Stimulated activated CD8-positive, alpha-beta memory T cell treated with anti-CD3 and anti-CD28 coated beads, Interleukin-12 subunit alpha, Interleukin-12 subunit beta, amount 100 ng/mL, for 1 hour (primary cell): ENCODE measurements at places on chromosomes 13 and 19.
A peak's percentile ranks its signal among the peaks of the same experiment; 100 is the strongest.

DNA sequence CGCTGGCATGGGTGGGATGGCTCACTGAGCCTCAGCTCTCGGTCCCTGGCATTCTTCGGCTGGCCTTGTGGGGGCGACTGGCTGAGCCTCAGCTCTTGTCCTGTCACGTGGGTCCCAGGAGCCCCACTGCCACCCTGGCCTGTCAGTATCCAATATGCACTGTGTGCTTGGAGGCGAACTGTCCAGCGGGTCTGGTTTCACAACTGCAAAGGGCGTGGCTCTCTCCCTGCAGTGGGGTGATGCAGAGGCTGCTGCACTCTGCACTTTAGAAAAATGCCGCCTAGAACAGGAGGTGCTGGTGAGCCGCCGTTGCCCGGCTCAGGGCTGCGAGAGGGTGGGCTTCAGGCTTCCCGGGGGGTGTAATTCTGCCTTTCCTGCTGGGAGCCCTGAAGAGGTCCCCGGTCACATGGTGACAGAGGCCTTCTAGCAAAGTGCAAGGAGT is 17.0 kb upstream of the TMEM255B start:
- no peak for DNase-seq

- DNase-seq = peak; percentile 69
Measured at GRCh38 chr19:1592024-1592754, 476 bp downstream of the MBD3 start.

DNA sequence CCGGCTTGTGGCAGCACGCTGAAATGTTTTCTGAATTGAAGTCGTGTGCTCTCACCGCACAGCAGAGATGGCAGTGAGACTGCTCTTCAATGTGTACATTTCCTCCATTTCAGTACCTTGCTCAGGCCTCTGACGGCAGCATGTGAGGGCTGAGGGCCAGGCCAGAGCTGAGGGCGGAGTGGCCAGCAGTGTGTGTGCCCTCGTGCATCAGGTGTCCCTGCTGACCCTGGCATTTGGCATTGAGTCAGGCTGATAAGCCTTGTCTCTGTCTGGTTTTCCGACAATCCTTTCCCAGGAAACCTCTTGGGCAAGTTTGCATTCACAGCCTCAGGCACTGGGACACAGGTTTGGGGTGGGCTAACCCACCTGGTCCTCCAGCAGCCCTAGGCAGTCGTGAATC is 62.3 kb downstream of the EFNB2 start:
- no peak for DNase-seq

- DNase-seq = no peak
Measured at GRCh38 chr19:48961051-48961649, 4.0 kb upstream of the FTL start.

DNA sequence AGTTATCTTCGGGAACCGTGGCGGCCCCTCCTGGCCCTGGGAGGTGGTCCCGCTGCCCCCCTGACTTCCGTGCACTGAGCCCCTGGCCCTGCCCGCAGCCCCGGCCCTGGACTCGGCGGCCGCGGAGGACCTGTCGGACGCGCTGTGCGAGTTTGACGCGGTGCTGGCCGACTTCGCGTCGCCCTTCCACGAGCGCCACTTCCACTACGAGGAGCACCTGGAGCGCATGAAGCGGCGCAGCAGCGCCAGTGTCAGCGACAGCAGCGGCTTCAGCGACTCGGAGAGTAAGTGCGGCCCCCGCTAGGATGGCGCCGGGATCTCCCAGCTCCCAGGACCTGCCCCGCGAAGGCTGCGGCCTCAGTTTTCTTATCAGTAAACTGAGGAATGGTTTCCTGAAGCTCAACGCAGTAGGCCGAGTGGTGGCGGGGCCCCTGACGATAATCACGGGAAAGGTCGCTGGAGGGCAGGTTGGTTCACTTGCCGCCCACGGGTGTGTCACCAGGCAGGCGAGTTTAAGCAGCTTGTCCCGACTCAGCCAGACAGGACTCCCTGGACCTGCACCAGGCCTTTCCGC is 924 bp downstream of the RGCC start:
- DNase-seq = no peak

- DNase-seq = no peak
Measured at GRCh38 chr13:113431171-113431570, 22.1 kb downstream of the ADPRHL1 start.

GRCh38 chr19:1366899-1367870 is 16.5 kb upstream of the NDUFS7 start:
- DNase-seq = no peak

- no peak for DNase-seq
Measured at GRCh38 chr19:48271531-48272151, 1.8 kb downstream of the ZNF114 start.

DNA sequence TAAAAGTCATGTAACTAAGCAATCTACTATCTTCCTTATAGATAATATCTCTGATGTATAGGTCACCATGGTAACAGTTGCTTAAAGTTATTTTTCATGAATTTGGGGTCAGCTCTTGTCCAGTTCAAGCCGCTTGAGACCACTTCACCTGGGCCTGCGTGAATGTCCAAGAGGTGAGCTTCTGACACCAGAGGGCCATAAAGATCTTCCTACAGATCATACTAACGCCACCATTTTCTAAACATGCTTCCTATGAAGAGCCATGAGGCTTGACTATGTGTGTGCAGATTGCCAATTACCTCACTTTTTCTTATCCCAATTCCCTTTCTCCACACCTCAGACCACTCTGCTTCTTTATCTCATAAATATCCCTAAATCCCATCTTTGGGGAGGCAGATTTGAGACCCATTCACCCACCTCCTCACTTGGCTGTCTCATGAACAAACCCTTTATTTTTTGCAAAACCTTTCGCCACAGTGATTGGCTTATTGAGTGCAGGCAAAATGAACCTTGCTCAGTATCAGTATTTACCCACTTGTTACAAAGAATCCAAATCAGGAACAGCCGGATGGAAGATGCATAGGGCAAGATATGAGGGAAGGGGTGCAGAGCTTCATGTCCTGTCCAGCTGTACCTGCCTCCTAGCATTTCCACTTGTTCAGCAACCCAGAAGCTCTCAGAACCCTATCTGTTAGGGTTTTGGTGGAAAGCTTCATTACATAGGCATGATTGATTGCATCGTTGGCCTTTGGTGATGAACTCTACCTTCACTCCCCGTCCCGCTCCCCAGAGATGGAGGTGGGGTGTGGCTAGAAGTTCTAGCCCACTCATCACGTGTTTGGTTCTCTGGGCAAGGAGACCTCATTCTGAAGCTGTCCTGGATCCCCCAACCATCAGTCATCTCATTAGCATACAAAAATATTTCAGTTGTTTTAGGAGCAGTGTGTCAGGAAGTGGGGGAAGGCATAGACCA is 34.2 kb downstream of the FAM187B start:
- DNase-seq = no peak

- no peak for DNase-seq
Measured at GRCh38 chr13:83692800-83693199, 189.5 kb downstream of the SLITRK1 start.

- no peak for DNase-seq
Measured at GRCh38 chr13:23600534-23600933, 30.3 kb downstream of the TNFRSF19 start.

GRCh38 chr13:51856027-51856736 is 5.6 kb upstream of the CCDC70 start:
- DNase-seq = no peak

GRCh38 chr13:49546561-49546960 is 38.8 kb downstream of the RCBTB1 start:
- no peak for DNase-seq

DNA sequence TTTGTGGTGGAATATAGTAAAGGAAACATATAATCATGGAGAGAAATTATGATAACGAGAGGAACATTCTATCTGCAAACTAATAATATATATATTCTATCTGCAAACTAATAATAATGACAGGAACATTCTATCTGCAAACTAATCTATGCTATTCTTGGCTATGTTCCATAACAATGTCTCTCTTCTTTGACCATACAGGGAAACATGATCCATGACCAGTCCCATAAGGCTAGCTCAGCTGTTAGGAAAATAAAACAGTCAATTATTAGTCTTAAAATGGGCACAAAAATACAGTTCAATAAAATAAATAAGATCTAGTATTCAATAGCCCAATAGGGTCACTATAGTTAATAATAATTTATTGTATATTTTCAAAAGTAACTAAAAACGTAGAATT is 707.8 kb upstream of the PCDH20 start:
- DNase-seq = no peak

DNA sequence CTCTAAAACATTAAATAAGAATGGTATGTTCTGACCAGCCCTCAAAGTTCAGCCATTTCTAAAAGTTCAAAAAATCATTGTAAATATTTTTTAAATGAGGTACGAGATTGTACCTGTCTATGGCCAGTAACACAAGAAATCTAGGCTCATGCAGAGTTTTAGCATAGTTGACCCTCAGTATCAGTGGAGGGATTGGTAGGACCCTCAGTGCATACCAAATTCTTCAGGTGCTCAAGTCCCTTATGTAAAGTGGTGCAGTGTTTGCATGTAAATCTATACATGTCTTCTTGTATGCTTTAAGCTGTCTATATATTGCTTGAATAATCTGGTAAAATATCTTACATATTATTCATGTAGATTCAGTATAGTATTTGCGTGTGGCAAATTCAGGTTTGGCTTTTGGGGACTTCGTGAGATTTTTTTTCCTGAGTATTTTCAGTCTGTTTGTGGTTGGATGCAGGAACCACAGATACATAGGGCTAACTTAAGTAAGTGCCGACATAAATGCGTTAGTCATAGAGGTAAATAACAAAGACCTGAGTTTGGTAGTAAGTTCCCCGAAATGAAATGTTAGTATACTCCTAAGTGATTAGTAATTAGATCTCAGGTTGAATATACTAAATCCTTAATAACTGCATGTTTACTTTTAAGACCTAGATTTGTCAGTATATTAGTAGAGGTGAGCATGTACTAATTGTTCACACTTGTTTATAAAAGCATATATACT is 7.8 kb downstream of the MIR17HG start:
- DNase-seq = no peak

DNA sequence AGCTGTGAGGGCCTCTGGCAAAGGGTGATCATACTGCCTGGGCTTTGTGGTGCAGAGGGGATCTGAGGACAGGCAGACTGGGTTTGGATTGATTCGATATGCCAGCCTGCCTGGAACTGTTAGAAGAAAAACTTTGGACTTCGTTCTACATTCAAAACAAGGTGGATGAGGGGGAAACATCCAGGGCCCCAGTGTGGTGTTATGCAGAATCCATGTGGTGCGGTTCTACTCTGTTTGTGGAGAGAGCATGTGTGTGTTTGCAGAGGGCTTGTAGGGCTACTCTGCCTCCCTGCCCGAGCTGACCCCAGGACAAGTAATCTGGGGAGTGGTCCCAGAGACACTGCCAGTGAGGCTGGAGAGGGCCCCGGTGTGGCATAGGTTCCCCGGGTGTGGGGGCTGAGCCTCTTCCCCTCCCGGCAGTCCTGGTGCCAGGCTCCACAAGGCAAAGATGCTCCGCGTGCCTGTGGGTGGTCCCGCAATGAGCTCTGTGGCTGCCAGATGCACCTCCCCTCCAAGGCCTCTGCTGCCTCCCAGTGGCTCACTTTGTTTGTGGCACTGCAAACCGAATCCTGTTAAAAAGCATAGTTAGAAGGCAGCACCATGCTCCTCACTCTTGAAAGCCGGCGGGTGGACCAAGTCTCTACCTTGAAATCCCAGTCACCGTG is 22.3 kb upstream of the TFDP1 start:
- DNase-seq = no peak

- no peak for DNase-seq
Measured at GRCh38 chr13:29917650-29918049, 67.2 kb upstream of the UBL3 start.

GRCh38 chr19:32418155-32418554 is 12.6 kb downstream of the DPY19L3 start:
- no peak for DNase-seq

DNA sequence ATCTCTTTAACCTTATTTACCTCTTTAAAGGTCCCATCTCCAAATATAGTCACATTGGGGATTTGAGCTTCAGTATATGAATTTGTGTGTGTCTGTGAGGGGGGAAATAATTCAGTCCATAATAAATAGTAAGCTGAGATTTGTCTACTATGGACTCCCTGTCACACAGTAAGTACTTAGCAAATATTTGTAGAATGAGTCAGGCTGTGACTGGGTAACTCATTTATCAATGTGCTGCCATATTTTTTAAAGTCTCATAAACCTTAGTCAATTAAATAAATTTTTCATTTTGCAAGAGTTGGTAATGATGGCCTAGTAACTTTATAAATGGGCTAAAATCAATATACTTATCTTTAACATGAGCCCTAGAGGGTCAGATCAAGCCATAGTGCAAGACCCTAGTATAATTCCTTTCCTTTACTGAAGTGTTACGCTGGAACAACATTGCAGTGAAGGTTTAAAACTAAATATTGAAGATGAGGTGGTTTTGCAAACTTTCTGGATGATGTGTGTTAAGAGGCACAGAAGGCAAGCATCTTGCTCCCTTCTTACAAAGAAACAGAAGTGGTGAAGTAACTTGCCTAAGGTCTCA is 305.1 kb downstream of the KCNRG start:
- DNase-seq = no peak

DNA sequence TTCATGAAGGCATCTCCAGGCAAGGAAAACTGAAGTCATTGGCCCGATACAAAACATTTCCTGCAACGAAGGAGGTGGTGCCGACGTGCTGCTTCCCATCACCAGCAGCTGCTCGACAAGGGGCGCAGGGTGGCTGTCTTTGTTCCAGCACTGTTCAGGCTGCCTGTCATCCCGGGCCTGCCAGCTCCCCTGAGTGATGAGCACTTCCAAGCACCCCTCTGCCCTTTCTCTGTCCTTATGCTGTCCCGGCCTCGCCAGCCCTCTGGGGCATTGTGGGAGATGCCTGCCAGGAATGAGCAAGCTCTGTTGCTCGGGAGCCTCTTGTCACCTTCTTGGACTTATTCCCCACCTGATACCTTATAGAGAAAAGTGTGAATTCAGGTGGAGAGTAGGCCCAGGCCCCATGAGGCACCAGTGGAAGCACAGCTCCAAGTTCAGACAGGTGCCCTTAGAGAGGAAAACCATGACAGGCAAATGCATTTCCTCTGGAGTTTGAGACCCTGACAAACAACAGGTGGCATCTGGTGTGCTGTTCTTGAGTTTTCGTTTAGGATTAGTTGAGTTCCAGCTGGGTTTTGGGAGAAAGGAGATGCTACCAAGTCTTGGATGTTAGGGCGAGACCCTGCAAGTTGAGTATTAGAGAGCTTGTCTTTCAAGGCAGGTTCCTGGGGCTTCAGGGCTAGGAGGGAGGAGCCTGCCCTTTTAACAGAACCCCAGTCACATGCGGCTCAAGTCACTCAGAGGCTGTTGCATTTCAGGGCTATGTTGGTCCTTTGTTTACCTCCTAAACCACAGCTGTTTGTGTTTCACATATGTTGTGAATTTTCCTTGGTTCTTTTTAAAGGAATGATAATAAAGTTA is 21.4 kb downstream of the BBC3 start:
- DNase-seq = no peak

GRCh38 chr13:41159174-41159573 is 26.6 kb upstream of the KBTBD6 start:
- DNase-seq = no peak

GRCh38 chr19:16386619-16387240 is 62.1 kb downstream of the KLF2 start:
- peak; percentile 30 for DNase-seq
